ENCODE measurements at places on chromosomes 6 and 20. TPM values are rescaled to one million over a fixed set of nuclear protein-coding genes. Genes with fewer than 3 reads are reported as not detected.

The BANF2 gene
- total RNA-seq = not detected

The SNAP25 gene
- total RNA-seq = 18.4 TPM

The TRIM31 gene
- 0.72 TPM for total RNA-seq

The BACH2 gene
- total RNA-seq = 1.2 TPM

The RAET1L gene
- 0.34 TPM for total RNA-seq

The ETV7 gene
- 0.08 TPM for total RNA-seq

The PSORS1C1 gene
- total RNA-seq = 4.6 TPM

The HLA-DQB2 gene
- not detected for total RNA-seq

The HS3ST5 gene
- total RNA-seq = not detected

The GLP1R gene
- not detected for total RNA-seq

The MATN4 gene
- 0.12 TPM for total RNA-seq

The CCN5 gene
- 31.4 TPM for total RNA-seq

The MRPS26 gene
- 159 TPM for total RNA-seq

The VNN1 gene
- total RNA-seq = 0.07 TPM

The RBPJL gene
- not detected for total RNA-seq

The CGA gene
- total RNA-seq = 0.58 TPM

The TRIM40 gene
- not detected for total RNA-seq

The TNXB gene
- total RNA-seq = 0.56 TPM

The TP53TG5 gene
- not detected for total RNA-seq
